ENCODE measurements at places on chromosomes 12 and 14.

DNA sequence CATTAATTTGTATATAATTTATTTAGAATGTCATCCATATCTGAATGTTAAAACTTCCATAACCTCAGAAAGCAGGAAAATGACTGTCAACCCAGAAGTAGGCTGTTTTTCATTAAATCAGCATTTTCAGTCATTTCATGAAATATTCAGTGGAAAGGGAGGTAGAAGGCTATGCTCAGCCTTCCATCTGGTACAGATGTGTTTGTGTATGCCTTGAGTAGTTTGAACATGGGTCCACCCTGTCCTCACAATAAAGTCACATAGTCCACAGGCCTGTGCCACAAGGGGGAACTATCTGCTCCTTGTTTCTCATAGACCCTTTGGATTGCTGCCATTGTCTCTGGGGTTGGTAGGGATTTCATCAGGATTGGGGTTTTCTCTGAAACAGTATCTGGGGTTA, 9.1 kb downstream of the LACRT start:
- DNase-seq = no peak

DNA sequence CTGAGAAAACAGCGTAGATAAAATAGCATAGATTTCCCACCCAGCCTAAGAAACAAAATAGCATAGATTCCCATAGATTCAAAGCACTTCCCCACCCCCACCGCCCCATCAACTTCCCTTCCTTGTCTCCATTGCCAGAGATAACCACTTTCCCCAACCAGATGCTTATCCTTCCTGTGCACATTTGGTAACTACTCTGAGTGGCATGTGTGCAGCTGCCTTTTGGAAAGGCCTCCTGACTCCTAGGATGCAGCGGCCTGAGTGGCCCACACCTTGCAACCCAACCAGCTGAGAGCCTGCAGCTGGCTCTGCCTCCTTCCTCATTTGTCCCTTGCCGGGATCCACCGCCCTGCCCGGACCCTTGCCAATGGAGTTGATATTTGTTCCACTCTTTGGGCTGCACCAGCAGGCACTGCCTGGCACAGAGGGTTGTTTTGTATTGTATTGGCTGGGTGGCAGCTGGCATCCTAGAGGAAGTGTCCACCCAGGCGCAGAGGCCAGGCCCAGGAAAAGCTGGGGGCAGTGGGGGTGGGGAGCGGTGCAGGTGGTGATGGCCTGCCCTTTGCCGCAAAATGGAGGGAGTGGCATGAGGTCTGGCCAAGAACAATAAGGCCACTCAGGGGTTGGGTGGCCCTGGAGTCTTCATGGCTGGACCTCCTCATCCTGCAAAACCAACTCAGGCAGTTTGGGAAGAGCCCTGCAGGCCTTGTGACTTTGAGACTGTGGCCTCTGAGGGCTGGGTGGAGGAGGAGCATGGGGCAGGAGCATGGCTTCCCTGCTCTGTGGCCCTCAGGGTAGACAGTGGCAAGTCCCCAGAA, 4.9 kb downstream of the SLC48A1 start:
- DNase-seq = no peak

DNA sequence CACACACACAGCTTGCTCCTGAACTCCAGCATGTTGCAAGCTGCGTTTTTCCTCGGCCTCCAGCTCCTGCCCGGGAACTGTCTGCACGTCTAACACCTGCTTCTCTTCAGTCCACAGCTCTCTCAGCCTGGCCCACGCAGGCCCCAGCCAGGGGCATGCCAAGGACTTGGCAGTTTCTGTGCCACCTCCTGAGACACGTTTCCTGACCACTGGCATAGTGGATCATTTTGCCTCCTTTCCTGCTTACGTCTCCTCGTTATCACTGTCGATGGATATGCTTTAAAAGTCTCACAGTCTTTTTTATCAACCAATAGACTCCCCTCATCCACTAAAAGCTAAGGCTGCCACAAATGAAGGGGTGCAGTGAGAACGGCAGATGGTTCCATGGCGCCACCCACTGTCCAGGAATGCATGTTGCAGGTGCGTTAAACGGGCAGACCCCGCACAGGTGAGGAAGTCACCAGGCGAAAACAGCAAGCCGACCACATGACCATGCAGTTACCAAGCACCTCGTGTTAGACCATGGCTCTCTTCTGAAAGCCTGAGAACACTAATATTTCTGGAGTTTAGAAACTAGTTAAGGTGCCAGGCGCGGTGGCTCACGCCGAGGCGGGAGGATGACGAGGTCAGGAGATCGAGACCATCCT, 14.7 kb upstream of the TEAD4 start:
- DNase-seq = peak; percentile 15

GRCh38 chr14:25092258-25092740, 42.4 kb upstream of the STXBP6 start:
- DNase-seq = no peak

DNA sequence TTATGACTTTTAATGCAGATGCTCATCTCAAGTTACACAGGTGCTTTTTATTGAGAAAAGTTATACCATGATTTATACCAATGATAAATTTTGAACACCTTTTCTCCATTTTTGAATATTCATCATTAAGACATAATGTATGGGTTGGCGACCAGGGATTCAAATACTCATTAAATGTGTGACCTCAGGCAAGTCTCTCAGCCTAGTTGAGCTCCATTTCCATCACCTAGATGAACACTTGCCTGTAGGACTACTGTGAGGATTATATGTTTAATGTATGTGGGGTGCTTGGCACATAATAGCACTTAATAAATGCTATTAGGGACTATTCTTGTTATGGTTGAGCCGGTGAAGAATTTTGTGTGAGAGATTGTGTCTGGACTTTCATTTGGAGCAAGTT, 228.6 kb downstream of the CHST11 start:
- no peak for DNase-seq

- no peak for DNase-seq
Measured at GRCh38 chr12:96152164-96152563, 42.0 kb upstream of the ELK3 start.

DNA sequence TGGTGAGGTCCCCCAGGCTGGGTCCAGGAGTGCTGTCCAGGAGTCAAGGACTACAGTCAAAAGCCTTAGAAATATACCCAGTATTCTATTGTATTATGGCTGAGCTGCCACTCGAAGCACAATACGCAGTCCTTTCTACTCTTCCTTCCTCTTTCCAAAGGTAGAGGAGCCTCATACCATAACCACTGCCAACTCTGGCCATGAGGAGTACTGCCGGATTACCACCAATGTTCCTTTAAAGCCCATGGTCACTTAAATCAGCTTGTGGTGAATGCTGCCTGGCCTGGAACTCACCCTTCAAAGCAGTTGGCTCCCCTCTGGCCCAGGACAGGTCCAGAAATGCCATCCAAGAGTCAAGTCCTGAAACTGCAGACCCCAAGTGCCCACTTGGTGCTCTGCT, 425.4 kb downstream of the SLC16A7 start:
- no peak for DNase-seq

DNA sequence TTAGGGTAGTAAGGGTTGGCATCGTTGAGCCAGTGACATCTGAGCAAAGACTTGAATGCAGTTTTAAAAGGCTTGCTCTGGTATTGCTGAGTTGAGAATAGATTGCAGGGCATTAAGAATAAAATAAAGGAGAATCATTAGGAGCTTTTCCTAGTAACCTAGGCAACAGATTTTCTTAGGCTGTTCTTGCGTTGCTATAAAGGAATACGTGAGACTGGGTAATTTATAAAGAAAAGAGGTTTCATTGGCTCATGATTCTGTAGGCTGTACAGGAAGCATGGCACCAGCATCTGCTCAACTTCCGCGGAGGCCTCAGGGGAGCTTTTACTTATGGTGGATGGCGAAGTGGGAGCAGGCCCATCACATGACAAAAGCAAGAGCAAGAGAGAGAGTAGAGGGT, 97.4 kb downstream of the RAD51B start:
- no peak for DNase-seq

DNA sequence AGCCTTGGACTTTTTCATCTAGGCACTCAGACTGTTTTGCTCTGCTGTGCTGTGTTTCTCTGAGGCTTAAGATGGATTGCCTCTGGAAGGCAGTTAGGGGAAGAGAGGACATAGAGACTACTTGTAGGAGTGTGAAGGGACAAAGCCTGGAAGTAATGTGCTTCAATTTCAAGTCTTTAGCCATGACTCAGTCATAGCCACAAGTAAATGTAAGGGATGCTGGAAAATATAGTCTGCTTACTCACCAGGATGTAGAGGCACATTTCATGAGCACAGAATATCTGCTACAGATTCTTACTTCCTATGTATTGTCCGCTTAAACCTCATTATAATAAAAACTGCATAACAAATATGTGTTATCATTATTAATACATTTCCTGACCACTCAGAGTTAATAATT, 794.3 kb upstream of the NOVA1 start:
- DNase-seq = no peak

DNA sequence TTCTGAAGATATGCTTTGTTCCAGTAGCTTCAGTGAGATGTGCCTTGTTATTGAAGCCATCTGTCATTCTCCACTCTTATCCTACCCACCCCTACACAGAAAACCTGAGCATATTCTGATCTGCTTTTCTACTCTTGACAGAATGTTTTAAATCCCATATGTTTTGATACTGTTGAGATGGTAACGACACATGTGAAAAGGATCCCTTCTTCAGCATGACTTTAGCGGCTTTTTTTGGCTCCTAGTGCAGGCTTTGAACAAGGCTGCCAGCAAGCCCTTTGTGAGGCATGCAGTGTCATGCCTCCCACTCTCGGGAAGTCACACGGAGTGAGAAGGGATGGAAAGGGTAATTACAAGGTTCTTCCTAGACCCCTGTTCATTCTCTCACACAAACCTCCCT, 228.8 kb upstream of the RGS6 start:
- DNase-seq = no peak

DNA sequence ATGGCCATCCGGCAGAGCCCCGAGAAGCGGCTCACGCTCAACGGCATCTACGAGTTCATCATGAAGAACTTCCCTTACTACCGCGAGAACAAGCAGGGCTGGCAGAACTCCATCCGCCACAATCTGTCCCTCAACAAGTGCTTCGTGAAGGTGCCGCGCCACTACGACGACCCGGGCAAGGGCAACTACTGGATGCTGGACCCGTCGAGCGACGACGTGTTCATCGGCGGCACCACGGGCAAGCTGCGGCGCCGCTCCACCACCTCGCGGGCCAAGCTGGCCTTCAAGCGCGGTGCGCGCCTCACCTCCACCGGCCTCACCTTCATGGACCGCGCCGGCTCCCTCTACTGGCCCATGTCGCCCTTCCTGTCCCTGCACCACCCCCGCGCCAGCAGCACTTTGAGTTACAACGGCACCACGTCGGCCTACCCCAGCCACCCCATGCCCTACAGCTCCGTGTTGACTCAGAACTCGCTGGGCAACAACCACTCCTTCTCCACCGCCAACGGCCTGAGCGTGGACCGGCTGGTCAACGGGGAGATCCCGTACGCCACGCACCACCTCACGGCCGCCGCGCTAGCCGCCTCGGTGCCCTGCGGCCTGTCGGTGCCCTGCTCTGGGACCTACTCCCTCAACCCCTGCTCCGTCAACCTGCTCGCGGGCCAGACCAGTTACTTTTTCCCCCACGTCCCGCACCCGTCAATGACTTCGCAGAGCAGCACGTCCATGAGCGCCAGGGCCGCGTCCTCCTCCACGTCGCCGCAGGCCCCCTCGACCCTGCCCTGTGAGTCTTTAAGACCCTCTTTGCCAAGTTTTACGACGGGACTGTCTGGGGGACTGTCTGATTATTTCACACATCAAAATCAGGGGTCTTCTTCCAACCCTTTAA, 1.5 kb downstream of the FOXG1 start:
- no peak for DNase-seq

DNA sequence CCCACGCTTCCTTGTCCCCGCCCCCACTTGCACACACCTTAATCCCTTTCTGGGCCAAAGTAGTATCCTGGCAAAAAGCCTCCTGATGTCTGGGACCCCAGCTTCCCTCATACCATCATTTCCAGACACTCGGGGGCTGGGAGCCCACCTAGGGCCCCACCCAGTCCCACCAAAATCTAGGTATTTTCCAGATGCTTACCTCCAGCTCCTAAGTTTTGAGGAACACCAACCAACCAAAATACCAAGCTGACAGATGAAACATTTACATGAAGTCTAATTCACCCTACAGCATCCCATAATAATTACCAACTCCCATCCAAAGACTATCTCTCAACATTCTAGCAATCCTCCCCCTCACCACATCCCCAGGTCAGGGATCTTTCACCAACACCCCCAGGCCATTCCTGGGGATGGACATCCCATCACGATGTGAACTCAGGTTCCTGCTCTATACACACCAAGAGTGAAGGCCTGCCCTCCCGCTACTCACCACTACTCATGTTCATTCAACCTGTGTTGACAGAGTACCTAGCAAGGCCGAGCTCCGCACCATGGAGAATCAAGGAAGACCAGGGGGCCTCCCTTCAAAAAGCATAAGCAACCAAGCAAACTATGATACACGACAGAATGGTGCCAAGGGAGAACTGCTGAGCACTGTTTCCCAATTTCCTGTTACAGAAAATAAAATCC, 1.6 kb upstream of the CHD4 start:
- no peak for DNase-seq

DNA sequence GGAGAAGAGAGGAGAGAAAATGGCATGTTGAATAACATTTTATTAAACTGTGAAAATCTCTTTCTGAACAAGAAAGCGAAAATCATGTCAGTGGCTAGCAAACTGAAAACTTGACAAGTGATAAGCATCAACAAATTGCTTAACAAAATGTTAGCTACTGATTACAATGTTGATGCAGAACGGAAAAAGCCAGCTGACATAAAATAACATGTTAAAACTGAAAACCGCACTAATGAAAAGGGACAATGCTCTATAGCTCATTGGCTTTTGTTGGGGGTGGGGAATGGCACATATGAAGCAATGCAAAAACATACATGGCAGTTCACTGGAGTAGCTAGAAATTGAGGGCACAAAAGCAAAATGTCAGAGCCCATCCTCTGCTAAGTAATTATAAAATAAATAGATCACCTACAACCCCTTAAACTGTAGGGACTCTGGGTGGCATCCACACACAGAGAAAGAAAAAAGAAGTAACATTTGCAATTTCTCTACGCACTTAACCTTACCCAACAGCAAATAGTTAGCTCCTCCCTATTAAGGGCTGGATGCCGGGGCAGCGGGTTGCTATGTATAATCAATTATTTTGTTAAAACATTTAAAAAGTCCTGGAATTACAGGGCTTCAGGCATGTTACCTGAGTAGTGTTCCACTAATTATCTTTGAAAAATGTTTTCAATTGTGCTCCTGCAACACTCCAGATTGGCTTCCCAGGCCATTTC, 129.2 kb upstream of the USP15 start:
- no peak for DNase-seq

GRCh38 chr12:113142886-113143332, 6.6 kb upstream of the CFAP73 start:
- no peak for DNase-seq

- DNase-seq = no peak
Measured at GRCh38 chr14:94050231-94050880, 24.2 kb downstream of the OTUB2 start.

DNA sequence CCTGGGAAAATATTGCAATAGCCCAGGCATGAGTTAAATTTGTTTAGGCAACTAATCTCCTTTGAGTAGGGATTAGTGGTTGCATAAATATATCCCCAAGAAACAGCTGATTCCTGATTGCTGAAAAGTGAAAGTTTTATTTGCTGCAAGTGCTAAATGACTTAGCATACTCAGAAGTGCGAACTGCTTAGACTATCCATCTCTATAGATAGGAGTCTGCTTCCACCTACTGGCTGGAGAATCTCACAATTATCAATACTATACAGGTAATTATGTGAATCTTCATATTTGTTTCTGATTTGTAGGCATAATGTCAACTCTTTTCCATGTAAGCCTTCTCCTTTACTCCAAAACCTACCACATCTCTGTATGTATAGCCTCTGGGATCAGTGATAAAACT, 12.0 kb upstream of the SLCO1B3 start:
- DNase-seq = no peak

GRCh38 chr14:80477388-80478160, 266.3 kb upstream of the DIO2 start:
- DNase-seq = no peak
